ENCODE measurements at places on chromosomes 12 and 14. TPM values are rescaled to one million over a fixed set of nuclear protein-coding genes. Genes with fewer than 3 reads are reported as not detected.

GRCh38 chr14:95862243-95862642, 14.4 kb upstream of the TUNAR start:
- no peak for DNase-seq

Gene DLGAP5
- total RNA-seq = 0.69 TPM

DNA sequence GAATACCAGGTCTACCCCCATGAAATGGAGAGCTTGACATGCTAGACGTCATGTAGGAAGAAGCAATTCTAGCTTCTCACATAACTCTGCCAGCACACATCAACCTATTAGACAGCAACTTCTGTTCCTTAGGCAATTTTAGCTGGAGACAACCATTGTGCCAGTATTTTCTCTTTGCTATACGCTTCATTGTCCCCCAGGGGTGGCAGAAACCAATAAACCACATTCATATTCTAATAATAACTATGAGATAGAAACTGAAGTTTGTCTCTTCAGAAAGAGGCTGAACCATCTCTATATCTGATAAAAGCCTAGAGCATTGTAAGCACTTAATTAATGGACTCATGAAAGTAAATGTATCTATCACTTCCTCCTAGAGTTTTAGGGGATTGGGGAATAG, 278.6 kb downstream of the FOXG1 start:
- no peak for DNase-seq

- DNase-seq = no peak
These were observed 7.9 kb upstream of the ENDOU start for GRCh38 chr12:47733142-47733541.

DNA sequence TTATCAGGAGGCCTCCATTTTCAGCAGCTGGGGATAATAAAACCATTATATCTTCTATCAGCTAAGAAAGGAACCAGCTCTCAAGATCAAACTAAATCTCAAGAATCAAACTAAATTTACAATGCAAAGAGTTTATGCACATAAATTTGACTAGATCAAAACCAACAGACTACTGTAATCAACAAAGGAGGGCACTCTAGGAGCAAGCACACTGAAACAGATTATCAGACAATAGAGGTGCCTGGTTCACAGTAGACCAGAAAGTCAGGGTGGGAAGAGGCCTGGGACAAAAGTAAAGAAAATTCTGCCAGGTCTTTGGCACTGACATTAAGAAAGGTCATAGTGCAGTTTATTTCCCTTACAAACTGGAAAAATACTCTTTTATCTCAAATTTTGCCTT, 61.0 kb downstream of the HECTD4 start:
- no peak for DNase-seq

Data from esophagus muscularis mucosa (tissue), 4 donors.